ENCODE measurements at places on chromosomes 3 and 15. TPM values are rescaled to one million over a fixed set of nuclear protein-coding genes. Genes with fewer than 3 reads are reported as not detected.

The ERICH6 gene
- not detected for total RNA-seq

DNA sequence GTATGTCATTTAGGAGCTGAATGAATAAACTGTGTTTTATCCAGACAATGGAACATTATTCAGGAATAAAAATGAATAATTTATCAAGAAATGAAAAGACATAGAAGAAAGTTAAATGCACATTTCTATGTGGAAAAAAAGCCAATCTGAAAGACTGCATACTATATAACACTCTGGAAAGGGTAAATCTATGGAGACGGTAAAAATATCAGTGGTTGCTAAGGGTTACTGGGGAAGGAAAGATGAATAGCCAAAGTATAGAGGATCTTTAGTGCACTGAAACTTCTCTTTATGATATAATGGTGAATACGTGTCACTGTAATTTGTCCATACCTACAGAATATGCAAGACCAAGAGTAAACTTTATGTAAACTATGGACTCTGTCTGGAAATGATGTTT, 46.0 kb upstream of the PEX5L start:
- H3K4me1 ChIP-seq, result no peaks in the 10 kb centered on the region
- no peak overlapping the region for H3K4me3 ChIP-seq
- H3K36me3 ChIP-seq, result no peaks in the 10 kb centered on the region
- no peak overlapping the region for H3K27ac ChIP-seq
- no peaks in the 10 kb centered on the region for H3K27me3 ChIP-seq
- no peak for DNase-seq

DNA sequence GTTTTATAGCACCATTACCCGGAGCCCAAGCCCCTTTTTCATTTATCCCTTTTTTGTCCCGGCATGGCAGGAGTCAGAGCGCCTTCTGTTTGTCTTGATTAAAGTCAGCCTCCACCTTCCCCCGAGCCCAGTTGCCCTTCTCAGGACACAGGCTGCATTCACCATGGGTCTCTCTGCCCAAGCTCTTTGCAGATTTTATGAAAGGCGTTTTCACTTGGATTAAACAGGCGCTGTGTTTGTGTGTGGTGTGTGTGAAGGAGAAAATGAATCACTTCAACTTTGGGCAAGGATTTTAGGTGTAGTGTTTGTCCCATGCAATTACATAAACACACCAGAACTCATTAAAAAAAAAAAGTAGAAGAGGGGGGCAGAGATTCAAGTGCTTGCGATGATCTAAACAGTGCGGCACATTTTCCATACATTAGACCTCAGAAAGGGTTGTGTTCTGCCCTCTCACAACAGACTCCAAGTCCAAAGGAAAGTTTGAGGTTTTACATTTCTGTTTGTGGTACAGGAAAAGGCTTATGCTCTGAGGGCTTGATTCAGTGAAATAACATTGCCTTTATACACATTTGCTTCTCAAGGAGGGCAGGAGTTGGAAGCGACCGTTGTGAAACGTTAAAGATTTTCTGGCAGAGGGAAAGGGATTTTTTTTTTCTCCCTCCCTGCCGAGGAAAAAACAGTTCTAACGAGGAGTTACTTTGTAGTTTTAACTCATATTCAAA, 14.5 kb upstream of the IL16 start:
- H3K4me1 ChIP-seq, result peaks cover 16% of the 10 kb centered on the region
- peak overlapping the region; percentile 50 for H3K4me3 ChIP-seq
- H3K27me3 ChIP-seq, result no peaks in the 10 kb centered on the region
- H3K27ac ChIP-seq, result peak overlapping the region; percentile 78
- no peak for DNase-seq
- H3K36me3 ChIP-seq, result no peaks in the 10 kb centered on the region

GRCh38 chr3:10374311-10374710, 53.4 kb upstream of the SEC13 start:
- DNase-seq, result no peak
- H3K4me1 ChIP-seq, result no peaks in the 10 kb centered on the region
- H3K27me3 ChIP-seq, result no peaks in the 10 kb centered on the region

DNA sequence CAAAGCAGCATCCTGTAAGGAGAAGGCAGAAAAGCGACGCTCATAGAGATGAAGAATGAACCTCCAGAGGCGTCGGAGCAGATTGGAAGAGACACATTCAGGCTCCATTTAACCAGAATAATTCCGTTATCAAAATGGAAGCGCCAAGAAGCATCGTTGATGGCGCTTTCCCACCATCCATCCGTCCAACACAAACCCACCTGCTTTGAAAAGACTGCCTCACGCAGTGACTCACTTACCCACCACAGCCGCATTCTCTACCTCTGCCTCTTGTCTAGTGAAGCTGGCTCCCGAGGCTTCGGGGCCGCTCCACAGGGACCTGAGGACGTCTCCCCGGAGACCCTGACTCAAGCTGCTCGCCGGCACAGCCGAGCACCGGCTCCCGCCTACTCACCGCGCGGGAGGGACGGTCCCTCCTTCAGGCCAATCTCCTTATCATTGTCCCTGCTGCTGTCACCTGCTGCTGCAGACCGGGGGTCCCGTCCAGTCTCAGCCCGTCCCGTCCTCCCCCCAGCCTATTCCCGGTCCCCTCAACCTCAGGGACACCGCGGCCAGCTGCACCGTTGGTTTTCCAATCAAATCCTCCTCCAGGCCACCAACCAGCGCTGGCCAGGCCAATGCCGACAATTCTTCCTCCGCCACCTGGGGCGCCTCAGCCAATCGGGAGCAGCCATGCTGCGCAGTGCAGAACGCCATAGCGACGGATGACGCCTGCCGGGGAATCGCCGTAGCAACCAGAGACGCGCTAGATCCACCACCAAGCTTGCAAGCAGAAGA, at the start of gene NEK10:
TSS of gene NEK10 (minus strand) at position 553 of the 777 bp plus-strand sequence. CDS start 16,501 bp downstream, outside the sequence.
- H3K27ac ChIP-seq, result no peak within 1 kb of the TSS
- H3K4me3 ChIP-seq, result peak within 1 kb of the TSS; percentile 54
- H3K4me1 ChIP-seq, result peaks cover 14% of the 10 kb centered on the region
- H3K27me3 ChIP-seq, result no peaks in the 10 kb centered on the region

GRCh38 chr3:145015253-145015652, 1043.6 kb downstream of the DIPK2A start:
- no peak overlapping the region for H3K27ac ChIP-seq
- H3K27me3 ChIP-seq, result no peaks in the 10 kb centered on the region
- no peaks in the 10 kb centered on the region for H3K36me3 ChIP-seq
- no peak for DNase-seq
- H3K4me1 ChIP-seq, result no peaks in the 10 kb centered on the region

- DNase-seq, result no peak
- H3K4me3 ChIP-seq, result no peak overlapping the region
- H3K36me3 ChIP-seq, result peaks cover 20% of the 10 kb centered on the region
- H3K27me3 ChIP-seq, result no peaks in the 10 kb centered on the region
- no peak overlapping the region for H3K27ac ChIP-seq
These were observed 21.7 kb downstream of the ZDHHC3 start for GRCh38 chr3:44954304-44954703.

DNA sequence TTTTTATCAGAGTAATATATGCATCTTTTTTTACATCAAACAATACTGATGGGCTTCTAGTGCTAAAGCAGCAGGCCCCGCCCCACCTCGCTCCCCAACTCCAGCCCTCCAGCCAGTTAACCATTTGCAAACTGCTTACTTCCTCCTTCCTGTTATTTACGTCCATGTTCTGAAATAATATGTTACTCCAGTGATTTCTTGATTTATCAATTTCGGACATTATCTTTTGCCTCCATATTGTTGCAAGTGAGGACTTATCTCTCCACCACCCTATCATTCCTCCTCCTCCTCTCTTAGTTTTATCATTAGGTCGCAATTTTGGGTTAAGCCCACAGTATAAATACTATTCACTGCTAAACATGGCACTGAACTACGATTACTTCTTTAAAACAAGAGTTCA, 39.5 kb downstream of the ZNF710 start:
- no peak for DNase-seq
- H3K27ac ChIP-seq, result no peak overlapping the region
- H3K27me3 ChIP-seq, result no peaks in the 10 kb centered on the region
- H3K4me1 ChIP-seq, result peaks cover 40% of the 10 kb centered on the region
- H3K36me3 ChIP-seq, result no peaks in the 10 kb centered on the region

- peak; percentile 14 for DNase-seq
- no peaks in the 10 kb centered on the region for H3K36me3 ChIP-seq
- no peak overlapping the region for H3K27ac ChIP-seq
- no peak overlapping the region for H3K4me3 ChIP-seq
- H3K27me3 ChIP-seq, result no peaks in the 10 kb centered on the region
- H3K4me1 ChIP-seq, result no peaks in the 10 kb centered on the region
These were observed 212.7 kb upstream of the PPP2R3A start for GRCh38 chr3:135752851-135753250.

The CACNA1D gene
- total RNA-seq, result 0.74 TPM

DNA sequence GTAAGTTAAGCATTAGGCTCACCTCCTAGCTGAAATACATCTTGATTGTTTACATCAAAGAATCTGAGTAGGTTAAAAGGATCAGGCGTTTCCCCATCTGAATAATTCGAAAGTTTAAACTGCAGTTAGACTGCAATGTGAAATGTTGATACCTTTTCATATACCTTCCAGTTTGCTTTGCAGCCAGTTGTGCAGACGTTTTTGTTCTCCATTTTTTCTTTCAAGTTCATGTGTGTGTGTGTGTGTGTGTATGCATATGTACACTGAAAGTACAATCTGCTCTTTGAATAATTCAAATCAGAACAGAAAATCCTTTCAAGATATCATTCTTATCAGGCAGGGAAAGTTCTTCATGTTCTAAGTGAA, 2.9 kb downstream of the ITPR1 start:
- DNase-seq, result no peak
- no peaks in the 10 kb centered on the region for H3K36me3 ChIP-seq
- no peak overlapping the region for H3K27ac ChIP-seq
- H3K27me3 ChIP-seq, result no peaks in the 10 kb centered on the region

GRCh38 chr3:40780291-40780924, 255.6 kb downstream of the ZNF621 start:
- H3K4me1 ChIP-seq, result peaks cover 21% of the 10 kb centered on the region
- no peaks in the 10 kb centered on the region for H3K27me3 ChIP-seq
- DNase-seq, result no peak
- H3K36me3 ChIP-seq, result no peaks in the 10 kb centered on the region

DNA sequence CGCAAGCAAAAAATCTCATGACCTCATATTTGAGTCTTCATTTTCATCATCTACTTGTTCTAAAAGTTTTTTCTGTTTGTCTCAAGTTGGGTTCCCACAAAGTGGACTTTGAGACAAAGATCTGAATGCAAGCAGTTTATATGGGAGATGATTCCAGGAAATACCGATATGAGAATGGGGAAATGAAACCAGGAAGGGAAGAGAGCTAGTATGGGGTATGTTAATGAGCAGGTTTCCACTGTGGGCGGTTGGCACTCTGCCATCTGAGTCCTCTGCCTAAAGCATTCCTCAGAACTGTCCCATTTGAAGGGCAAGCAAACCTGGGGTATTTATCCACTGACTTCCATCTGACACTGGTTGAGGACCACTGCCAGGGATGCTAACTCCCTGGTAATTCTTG, 8.8 kb downstream of the ADPRH start:
- no peaks in the 10 kb centered on the region for H3K27me3 ChIP-seq
- H3K36me3 ChIP-seq, result no peaks in the 10 kb centered on the region
- H3K4me1 ChIP-seq, result no peaks in the 10 kb centered on the region
- no peak overlapping the region for H3K4me3 ChIP-seq
- no peak overlapping the region for H3K27ac ChIP-seq
- no peak for DNase-seq

The GOLGA6A gene
- total RNA-seq, result 0.25 TPM

The ETV5 gene
- 18.4 TPM for total RNA-seq

GRCh38 chr3:65762235-65762580, 276.5 kb downstream of the MAGI1 start:
- no peak overlapping the region for H3K27ac ChIP-seq
- no peaks in the 10 kb centered on the region for H3K27me3 ChIP-seq
- no peak for DNase-seq
- no peak overlapping the region for H3K4me3 ChIP-seq
